Right ventricle myocardium inferior (tissue), 1 donor: ENCODE measurements at places on chromosomes 12 and 14. TPM values are rescaled to one million over a fixed set of nuclear protein-coding genes. Genes with fewer than 3 reads are reported as not detected.

Gene ABHD4
- 22.0 TPM for total RNA-seq

Gene CARMIL3
- 0.08 TPM for total RNA-seq

Gene NKX2-8
- total RNA-seq: not detected

Gene AKAP6
- 160 TPM for total RNA-seq

Gene SYNDIG1L
- total RNA-seq: not detected

Gene TMX1
- 10.0 TPM for total RNA-seq

DNA sequence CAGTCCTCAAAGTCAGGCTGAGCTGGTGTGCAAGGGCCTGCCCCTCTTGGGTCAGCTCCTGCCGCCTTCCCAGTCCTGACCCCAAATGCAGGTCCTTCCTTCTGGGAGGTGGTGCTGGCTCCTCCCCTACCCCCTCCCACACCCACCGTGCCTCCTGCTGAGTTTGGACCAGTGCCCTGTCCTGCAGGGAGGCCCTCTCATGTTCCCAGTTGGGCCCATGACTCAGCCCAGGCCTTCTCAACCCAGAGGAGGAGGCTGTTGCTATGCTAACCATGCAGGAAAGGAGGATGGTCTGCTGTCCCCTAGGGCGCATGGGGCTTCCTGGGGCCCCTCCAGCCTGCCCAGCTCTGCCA, 4.4 kb downstream of the ZBTB42 start:
- no peak for DNase-seq

DNA sequence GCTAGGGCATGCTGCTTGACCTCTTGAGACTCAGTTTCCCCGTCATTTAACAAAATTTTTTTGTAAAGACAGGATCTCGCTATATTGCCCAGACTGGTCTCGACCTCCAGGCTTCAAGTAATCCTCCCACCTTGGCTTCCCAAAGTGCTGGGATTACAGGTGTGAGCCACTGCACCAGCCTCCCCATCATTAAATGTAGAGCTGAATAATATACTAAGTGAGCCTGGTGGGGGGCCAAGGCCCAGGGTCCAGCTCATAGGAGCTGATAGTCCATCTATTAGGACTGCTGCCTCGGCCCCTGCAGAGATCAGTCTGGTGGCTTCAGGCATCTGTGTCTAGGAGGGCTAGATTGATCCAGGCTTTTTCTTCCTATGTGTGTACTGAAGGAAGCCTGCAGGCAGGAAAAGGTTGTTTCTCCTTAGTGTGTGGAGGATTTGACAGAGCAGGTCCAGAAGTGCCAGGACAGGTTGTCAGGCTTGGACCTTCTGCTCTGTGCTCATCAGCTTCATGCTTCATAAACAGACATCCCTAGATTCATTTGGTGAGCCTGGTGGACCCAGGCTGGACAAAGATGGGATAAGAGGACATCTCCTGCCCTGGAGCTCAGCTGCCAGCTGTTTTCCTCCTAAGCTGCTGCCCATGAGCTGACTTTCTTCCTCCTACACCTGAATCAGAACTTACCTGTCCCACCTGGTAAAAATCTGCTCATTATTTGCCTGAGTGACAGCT, 135.4 kb downstream of the ZFP36L1 start:
- no peak for DNase-seq

DNA sequence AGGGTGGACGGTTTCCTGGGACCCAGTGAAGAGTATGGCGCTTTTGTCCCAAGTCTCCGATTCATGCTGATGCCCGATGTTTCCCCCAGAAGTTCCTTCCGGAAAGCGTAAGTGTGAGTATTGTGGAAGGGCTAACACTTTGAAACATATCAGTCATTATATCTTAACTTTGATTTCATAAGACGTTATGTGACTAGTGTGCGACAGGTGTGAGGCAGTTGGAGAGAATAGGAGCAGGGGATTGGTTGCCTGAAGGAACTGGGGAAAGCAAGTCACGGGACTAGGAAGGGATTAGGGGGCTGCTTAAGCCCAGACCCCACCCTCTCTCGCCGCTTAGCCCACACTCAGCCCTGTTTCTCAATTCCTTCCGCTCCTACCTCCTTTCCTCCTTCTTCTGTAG, 154.9 kb downstream of the CHST11 start:
- DNase-seq: no peak

GRCh38 chr12:64475518-64475917, 23.6 kb downstream of the TBK1 start:
- no peak for DNase-seq

- DNase-seq: no peak
Measured at GRCh38 chr14:101361451-101362433, 199.6 kb upstream of the DIO3 start.

DNA sequence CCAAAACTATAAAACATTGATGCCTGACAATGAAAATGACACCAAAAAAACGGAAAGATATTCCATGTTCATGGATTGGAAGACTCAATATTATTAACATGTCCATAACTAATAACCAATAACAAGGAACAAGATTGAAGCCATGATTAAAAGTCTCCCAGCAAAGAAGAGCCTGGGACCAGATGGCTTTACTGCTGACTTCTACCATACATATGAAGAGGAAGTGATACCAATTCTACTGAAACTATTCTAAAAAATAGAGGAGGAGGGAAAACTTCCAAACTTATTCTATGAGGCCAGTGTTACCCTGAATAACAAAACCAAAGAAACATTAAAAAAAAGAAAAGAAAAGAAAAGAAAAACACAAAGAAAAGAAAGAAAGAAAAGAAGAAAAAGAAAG, 54.6 kb upstream of the ATF7IP start:
- no peak for DNase-seq

DNA sequence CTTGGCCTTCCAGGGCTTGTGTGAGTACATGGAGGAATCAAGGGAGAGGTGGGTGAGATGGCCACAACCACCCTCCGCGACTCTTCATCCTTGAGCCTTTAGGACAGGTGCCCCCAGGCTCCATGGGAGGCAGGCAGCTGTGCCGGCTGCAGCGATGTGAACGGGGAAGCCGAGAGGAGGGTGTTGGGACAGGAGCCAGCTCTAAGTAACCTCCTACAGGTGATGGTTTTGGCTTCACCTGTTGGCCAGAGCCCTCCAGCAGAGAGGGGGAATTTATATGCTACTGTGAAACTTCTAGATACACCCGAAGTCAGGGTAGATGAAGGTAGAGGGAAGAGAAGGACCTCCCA, 132.2 kb upstream of the HIF1A start:
- no peak for DNase-seq

DNA sequence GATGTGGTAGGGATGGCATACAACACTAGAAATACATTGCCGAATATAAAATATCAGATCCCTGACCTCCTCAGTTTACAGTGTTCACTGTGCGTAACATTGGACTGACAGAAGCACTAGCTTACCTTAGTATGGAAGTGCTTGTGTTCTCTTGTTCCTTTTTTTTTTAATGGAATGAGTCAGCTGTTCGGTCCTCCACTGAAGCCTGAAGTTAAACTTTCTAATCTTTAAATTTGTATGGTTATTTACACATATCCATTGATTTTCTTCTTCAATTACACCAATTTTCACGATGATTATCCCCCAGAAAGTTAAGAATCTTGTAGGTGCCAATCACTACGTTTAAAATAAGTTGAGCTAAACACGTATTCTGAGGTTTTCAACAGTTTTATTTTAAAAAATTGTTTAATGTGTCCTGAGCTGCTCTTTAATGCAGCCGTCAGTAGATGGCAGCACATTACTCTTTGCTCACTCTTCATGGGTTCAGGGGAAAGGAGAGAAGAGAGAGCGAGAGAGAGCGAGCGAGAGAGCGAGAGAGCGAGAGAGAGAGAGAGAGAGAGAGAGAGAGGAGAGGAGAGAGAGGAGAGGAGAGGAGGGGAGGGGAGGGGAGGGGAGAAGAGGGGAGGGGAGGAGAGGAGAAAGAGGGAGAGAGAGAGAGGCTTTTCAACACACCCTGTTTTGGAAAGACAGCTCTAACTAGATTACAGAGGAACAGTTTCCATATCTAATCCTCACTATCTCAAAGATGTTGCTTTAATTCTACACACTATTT, 134.7 kb upstream of the SCAF11 start:
- DNase-seq: no peak

DNA sequence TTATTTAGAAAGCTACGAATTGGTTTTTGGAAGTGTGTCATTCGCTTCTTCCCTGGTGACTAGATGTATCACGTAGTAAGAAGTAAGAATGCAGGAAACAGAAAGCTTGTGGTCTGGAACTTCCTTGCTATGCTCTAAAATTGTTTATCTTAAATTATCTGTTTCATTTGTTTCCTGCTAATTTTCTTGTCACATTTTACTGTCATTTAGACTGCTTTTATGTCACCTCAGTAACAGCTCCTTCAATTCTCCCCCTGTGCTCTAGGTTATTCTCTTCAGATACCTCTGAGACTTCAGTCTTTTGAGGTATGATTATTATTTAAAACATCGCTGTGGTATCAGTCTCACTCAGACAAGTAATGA, 699 bp upstream of the CD69 start:
- DNase-seq: no peak

- DNase-seq: peak; percentile 41
Measured at GRCh38 chr14:99609245-99610170, 5.5 kb upstream of the CCDC85C start.

- DNase-seq: no peak
Measured at GRCh38 chr12:499837-500458, 40.2 kb downstream of the B4GALNT3 start.

GRCh38 chr14:90263748-90264449, 7.5 kb downstream of the PSMC1 start:
- DNase-seq: no peak

DNA sequence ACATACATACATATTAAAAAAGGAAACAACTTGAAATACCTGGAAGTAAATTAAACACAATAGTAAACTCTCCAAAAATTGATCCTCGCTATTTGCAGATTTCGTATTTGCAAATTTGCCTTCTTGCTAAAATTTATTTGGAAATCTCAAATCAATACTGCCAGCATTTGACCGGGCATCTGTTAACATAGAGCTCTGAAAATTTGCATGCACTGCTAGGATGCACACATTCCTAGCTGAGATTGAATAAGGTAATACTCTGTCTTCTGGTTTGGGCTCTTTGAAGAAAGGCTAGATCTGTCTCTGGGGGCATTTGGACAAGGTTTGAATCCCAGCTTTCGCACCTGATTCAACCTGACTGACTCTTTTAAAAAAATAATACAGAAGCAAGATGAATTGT, 729.1 kb upstream of the MGAT4C start:
- DNase-seq: no peak

DNA sequence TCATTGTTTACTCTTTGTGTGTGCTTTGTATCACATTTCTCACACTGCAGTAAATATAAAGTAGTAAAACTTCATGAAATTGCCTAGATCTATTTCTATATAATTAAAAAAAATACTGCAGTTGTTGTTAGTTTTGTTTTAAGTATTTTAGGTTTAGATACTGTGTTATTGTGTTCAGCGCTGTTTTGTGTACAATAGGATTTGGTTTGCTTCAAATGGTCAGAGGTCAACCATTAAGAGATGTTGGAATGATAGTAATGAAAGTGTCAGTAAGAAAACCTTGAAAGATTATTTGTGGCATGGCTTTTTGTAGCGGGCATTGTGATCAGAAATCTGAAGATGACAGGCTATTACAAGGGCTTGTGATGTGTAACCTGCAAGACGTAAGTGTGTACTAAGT, 67.9 kb downstream of the RAD51B start:
- no peak for DNase-seq

DNA sequence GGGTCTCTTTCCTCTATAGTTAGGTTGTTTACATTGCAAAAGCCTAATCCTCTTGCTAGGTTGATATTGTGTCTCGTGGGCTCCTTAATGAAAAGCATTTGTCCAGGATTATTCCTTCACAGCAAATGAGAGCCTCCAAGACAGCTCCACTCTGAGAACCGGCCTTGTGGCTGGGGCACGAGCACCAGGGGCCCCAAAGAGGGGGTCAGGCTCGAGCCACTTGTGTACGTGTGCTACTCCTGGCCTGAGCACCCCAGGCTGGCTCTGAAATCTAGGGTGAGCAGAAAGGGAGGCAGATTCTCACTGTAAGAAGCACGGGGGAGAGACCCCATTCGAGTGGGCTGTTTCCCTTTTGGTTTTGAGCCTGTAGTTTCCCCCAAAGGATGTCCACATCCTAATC, 45.0 kb upstream of the FZD10 start:
- DNase-seq: no peak

DNA sequence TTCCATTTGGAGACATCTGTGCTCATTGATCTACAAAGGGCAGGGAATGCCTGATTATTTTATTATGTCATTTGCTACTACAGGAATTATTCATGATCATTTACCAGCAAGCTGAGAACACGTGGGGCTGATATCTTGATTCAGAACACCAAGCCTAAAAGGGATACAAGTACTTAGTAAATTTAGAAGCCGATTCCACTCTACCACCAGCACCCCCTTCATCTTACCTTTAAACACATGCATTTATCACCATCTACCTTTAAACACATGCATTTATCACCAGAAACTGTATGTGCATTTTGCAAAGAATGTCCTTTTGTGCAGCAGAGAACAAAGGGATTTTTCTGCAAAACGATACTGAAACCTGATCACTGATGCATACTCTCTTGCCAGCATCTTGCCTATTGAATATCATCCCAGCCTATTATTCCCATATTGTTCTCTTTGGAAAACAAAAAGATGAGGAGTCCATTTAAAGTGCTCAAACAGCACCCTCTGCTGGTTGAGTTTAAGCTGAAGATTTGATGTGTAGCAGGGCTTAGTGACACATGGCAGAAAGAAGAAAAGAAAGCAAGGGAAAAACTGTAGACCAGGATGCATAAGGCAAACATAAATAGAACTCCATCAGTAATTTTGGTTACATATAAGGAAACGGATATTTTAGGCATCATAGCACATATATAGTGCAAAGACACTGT, 132.6 kb upstream of the PLEKHG7 start:
- no peak for DNase-seq

DNA sequence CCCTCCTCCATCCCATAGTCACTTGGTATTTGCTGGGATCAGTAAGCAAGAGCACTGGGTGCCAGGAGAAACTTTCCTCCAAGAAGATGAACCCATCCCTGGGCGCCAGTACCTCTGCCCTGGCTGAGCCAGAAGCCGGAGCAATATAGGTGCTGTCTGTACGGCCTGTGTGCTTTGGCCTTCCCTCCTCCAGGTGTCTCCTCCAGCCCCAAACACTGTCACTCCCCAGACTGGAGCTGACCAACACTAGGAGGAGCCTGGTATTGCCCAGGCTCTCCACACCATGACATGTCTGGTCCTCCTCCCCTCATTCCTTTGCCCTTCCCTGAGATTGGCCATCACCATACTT, 4.9 kb downstream of the GSTZ1 start:
- DNase-seq: no peak

GRCh38 chr12:94678379-94678778, 28.0 kb upstream of the TMCC3 start:
- DNase-seq: peak; percentile 66

DNA sequence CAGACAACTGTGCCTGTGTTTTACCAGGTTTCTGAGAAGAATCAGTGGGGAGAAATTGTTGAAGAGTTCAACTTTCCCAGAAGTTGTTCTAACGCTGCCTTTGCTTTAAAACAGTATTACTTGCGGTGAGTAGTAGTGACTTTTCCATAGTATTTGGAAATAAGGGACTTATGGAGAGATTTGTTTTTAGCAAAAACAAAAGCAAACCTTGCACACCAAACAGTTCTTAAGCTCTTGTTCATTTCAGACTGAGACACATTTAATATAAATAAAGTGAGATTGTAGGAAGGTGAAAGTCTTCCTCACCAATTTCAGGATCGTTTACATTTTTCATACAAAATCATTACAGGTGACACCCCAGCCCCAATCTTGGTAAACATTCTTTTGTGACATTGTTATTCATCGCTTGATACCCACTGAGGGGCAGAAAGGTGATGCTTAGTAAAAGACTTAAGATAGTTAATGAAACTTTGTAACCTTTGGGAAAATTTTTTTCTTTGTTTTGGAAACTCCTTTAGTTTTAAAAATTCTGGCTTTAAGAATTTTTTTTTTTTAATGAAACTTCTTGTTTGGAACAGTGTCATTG, 1.8 kb downstream of the ARID2 start:
- no peak for DNase-seq

GRCh38 chr12:108298761-108299275, 40.3 kb downstream of the CMKLR1 start:
- DNase-seq: no peak
